Stimulated activated CD8-positive, alpha-beta memory T cell treated with anti-CD3 and anti-CD28 coated beads, Interleukin-15, amount 100 ng/mL, for 1 hour (primary cell): ENCODE measurements at places on chromosomes 1 and 21.

DNA sequence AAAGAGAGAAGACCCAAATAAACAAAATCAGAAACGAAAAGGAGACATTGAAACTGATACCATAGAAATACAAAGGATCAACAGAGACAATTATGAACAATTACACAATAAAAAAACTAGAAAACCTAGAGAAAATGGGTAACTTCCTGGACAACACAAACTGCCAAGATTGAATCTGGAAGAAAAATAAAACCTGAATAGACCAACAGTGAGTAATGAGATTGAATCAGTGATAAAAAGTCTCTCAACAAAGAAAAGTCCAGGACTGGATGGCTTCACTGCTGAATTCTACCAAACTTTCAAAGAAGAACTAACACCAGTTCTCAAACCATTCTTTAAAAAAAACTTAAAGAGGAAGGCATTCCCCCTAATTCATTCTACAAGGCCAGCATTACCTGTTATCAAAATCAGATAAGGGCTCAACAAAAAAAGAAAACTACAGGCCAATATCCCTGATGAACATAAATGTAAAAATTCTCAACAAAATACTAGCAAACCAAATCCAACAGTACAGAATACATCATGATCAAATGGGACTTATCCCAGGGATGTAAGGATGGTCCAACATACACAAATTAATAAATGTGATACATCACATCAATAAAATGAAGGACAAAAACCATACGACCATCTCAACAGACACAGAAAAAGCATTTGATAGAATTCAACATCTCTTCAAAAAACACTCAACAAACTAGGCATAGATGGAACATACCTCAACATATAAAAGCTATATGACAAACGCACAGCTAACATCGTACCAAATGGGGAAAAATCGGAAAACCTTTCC is 119.9 kb downstream of the ACBD6 start:
- no peak for DNase-seq

GRCh38 chr1:155069551-155070157 is 6.1 kb downstream of the EFNA4 start:
- no peak for DNase-seq

GRCh38 chr1:205832326-205832751 is 17.6 kb downstream of the PM20D1 start:
- DNase-seq: no peak

DNA sequence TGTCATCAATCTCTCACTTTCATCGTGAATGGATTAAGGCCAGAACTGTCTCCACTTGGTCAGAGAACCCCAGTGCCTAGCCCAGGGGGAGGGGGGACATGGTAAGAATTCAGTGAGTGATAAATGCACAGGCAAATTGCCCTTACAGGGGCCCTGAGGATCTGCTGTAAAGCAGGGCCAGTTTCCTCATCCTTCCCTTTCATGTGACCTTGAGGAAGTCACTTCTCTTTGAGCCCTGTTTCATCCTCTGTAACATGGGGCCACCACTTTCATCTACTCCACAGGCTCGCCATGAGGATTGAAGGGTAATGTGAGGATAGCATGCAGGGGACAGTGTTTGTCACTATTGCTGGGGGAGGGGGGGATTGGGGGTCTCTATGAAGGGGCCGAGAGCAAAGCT is 28.1 kb upstream of the C1QA start:
- no peak for DNase-seq

DNA sequence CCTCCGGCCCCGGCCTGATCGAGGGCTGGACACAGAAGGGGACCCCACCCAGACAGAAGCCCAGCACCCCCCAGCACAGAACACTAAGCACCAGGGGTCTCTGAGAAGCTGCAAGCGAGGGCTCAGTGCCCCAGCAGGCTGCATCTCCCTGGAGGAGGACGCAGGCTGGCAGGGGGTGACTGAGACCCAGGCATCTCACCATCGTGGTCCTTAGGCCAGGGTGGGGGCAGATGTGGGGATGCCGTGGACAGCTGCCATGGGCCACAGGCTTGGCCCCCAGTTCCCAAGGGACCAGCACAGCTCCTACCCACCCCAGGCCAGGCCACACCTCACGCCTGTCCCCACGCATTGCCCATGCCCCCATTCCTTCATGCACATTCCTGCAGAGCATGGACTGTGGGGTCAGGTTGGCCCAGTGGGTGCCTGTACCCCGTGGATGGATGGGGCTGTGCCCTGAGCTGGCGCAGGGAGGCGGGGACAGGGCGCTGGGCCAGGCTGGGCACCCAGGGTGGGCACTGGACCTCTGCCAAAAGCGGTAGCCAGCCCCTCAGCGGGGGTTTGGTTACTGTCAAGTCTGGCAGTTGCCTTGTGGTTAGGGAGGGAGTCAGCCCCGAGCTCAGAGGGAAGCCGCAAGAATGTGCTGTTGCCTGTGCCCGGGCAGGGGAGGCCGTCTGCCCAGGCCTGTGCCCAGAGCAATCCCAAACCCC is 61.5 kb downstream of the ARHGEF16 start:
- no peak for DNase-seq

DNA sequence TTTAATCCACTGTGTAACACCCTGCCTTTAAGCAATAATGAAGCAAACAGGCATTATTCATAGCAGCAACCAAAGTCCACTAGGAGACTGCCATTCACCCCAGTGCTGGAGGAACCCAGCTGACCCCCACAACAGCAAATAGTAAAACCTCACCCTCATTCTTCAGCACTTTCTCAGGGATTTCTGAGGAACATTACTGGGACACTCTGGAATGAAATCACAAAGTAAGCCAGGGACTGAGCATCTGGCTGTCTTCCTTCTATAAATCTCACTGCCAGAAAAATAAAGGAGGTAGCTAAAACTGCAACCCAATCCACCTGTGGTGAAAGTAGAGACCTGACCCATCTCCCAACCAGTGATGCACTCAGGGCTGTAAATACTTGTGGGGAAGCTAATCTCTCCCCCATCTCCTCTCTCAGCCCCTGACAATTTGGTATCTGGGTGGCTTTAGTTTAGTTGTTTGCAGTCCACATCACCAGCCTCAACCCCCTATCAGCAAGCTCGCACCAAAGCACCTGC is 47.1 kb downstream of the COL6A1 start:
- no peak for DNase-seq

- no peak for DNase-seq
Observed at GRCh38 chr1:60141276-60141675, 67.7 kb upstream of the C1orf87 start.

DNA sequence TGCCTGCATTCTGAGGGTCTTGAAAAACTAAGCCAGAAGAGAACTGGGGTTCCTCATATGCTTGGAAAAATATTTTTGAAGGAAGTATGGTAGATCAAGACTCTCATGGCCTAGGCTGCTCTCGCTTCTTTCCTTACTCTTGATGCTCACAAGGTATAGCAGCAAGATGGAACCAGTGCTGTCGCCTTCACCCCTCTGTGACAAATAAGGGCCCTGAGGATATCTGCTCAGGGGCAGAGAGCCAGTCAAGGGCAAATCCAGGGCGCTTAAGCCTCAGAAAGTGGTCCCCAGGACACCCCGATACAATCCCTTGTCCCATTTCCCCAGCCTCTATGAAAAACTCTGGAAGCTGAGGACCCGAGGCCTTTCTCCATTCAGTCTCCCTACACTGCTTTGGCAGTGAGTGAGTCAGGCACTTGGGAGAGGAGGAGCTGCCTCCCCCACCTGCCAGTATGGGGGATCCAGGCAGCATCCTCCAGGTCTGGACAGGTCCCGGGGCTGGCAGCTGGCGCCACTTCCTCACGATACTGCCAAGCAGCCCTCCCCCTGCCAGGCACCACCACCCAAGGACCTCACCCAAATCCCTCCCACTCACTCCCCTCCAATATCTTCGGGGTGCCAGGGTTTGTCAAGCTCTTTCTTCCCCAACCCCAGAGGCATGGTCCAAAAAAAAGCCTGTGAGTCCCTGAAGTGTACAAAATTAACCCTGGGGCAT is 1.3 kb downstream of the IGSF9 start:
- DNase-seq: no peak

GRCh38 chr21:34133802-34134201 is 60.4 kb downstream of the MRPS6 start:
- DNase-seq: no peak

- no peak for DNase-seq
Observed at GRCh38 chr1:90347366-90347765, 352.5 kb downstream of the ZNF326 start.

- no peak for DNase-seq
Observed at GRCh38 chr21:45309069-45309986, 21.6 kb upstream of the POFUT2 start.

- DNase-seq: no peak
Observed at GRCh38 chr21:35601211-35601610, 459.1 kb downstream of the SETD4 start.
